ENCODE measurements at places on chromosomes 6 and 20.

DNA sequence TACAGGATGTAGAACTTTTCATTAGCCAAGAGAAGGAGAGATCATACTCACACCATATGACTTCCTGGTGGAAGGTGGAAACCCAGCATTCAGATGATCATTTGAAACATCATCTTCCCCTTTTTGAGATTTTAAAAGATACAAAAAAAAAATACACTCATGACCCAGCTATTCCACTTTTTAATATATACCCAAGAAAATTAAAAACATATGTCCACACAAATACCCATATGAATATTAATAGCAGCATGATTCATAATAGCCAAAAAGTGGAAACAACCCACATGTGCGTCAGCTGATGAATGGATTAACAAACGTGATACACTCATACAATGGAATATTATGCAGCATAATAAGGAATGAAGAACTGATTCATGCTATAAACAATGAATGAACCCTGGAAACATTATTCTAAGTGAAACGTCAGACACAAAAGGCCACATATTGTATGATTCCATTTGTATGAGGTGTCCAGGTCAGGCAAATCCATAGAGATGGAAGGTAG lies 130.0 kb upstream of the SGK1 start:
- peak; percentile 54 for DNase-seq

GRCh38 chr6:14542670-14543366 lies 425.2 kb downstream of the CD83 start:
- no peak for DNase-seq

DNA sequence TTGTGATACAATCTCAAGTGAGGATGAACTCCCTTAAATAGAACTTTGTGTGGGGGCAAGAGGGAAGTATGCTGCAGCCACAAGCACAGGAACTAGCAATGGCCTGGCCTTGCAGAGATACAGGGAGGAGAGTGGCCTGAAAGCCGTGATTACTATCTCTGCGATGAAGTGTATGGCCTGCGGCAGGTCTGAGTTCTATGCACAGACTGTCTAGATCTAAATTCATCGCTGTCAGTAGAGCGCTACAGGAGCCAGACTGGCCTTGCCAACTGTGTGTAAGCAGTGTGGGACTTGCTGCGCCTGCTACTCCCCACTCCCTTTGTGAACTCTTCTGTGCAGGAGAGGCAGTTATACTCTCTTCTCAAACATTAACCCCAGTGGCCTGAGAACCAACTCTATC lies 997.0 kb downstream of the GRIK2 start:
- DNase-seq, result no peak

DNA sequence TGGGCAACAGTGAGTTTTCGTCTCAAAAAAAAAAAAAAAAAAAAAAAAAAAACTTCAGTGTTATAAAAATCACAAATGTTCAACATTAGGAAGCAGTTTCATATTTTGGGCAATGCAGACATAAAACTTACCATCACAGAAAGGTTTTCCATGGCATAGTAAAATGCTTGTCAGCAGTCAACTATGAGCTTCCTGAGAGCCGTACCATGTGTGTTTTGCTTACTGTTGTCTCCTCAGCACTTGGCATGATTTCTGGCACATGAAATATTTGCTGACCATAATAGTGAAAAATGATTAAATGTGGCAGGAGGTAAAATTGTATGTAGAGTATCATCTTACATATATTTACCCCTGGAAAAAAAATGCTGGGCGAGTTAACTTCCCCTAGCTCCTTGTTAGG lies 237.5 kb upstream of the SLC35B3 start:
- DNase-seq, result no peak

DNA sequence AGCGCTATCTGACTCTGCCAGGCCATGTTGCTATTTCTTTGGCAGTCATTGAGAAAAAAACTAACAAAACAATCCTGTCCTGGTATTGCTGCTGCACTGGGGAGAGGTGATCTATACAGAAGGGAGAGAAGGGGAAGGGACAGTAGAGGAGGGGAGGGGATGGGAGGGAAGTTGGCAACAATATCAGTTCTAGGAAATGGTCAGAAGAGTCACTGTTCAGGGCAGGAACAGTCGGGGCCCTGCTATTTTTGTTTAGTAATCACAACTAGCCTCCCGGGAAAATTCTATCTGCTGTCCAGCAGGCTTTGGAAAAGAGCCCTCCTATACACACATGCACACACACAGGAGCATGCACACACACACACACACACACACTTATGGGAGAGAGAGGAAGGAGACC lies 142.3 kb upstream of the CARMIL1 start:
- peak; percentile 82 for DNase-seq

DNA sequence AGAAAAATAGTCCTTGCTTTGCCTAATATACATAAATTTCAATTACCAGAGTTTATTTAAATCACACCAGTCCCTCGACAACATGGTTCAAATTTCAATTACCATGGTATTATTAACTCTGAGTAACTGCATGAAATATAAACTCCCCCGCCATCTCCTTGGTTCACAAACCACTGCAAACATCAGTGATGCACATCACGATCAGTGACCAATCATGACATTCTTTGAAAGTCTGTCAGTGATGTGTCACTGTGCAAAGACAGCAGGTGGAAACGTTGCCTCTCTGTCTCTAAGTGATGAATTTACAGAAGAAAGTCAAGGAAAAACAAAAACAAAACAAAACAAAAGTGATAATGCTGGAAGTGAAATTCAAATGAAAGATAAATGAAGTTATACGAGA lies 86.7 kb downstream of the TASP1 start:
- no peak for DNase-seq

DNA sequence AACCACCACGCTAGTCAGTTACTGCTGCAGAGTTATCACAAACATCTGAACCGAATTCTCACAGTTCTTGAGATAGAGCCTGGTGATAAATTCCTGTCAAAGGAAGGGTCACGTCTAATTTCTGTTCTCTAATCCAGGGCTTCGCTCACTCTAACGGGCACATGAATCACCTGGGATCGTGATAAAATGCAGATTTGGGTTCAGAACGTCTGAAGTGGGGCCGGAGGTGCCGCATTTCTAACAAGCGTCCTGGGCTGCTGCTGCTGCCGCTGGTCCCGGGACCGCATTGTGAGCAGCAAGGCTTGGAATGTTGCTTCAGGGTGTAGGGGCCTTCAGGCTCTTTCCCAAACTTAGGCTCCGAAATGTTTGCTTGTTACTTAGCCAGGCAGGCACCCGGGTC lies 264.1 kb downstream of the CDC5L start:
- no peak for DNase-seq

DNA sequence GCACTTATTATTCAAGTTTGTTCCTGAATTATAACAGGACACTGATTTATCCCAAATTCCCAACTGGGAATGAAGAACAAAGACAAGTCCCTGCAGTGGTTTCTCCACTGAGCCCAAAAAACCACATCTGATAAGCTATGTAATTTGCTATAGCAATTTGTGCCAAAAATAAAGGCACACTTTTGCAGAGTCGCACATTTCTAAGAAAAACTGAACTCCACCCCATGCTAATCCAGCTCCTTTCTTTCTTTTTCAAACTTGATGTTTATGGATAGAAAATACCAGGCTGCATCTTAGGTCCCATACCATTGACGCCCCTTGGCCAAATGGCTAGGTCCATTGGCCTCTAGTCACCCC lies 170.2 kb upstream of the CITED2 start:
- no peak for DNase-seq

GRCh38 chr6:19337101-19337500 lies 500.1 kb upstream of the ID4 start:
- no peak for DNase-seq

GRCh38 chr20:31740208-31740607 lies 1.1 kb downstream of the TPX2 start:
- no peak for DNase-seq

DNA sequence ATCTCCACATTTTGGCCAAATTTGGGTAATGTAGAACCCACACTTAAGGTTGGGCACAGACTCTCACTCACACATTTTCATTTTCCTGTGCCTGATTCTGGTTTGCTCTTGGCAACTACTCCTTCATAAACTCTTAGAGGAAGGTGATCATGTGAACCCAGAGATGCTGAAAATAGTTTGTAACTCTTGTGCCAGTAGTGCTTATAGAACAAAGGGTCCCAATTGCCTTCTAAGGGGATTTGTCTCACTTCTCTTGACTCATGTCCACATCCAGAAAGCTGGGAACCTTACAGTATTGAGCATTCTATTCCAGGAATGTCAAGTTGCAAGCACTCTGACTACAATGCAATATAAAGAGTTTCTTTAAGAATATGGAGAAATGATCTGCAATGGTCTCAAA lies 62.0 kb upstream of the TASP1 start:
- no peak for DNase-seq

- peak; percentile 54 for DNase-seq
Observed at GRCh38 chr6:131382631-131383030, 190.4 kb upstream of the ARG1 start.

GRCh38 chr6:161755080-161755479 lies 481.2 kb upstream of the AGPAT4 start:
- no peak for DNase-seq

DNA sequence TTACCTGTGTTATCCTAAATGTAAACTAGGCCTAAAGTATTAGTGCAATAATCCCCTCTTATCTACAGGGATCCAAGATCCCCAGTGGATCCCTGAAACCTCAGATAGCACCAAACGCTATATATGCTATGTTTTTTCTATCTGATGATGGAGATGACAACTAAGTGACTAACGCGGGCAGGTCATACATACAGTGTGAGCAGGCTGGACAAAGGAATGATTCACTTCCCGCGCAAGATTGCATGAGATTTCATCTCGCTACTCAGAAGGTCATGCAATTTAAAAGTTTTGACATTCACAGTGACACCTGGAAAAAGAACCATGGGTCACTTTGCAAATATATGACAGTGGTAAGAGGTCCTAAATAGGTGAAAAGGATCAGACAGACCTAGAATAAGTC lies 875.9 kb downstream of the HACE1 start:
- DNase-seq, result no peak

DNA sequence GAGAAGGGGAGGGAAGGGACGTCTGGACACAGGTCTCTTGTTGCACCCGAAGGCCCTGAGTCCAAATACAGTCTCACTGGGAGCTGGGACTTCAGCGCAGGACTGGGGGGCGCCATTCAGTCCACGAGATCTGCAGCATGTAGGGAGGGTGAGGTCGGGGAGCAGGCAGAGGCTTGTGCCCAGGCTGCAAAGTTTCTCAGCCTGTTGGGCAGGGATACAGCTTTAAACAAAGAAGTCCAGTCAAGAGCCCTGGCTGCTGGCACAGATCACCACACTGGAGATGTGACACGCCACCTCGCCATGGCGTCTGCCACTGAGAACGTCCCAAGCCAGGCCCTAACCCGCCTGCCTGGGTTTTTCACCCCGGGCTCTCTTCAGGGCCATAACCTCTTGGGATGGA lies 256.6 kb downstream of the DLL1 start:
- no peak for DNase-seq

- no peak for DNase-seq
Observed at GRCh38 chr6:47292944-47293343, 16.8 kb downstream of the TNFRSF21 start.

- DNase-seq, result no peak
Observed at GRCh38 chr6:38573801-38574395, 65.8 kb downstream of the BTBD9 start.

GRCh38 chr6:163999475-164000125 lies 585.1 kb downstream of the QKI start:
- DNase-seq, result peak; percentile 17

DNA sequence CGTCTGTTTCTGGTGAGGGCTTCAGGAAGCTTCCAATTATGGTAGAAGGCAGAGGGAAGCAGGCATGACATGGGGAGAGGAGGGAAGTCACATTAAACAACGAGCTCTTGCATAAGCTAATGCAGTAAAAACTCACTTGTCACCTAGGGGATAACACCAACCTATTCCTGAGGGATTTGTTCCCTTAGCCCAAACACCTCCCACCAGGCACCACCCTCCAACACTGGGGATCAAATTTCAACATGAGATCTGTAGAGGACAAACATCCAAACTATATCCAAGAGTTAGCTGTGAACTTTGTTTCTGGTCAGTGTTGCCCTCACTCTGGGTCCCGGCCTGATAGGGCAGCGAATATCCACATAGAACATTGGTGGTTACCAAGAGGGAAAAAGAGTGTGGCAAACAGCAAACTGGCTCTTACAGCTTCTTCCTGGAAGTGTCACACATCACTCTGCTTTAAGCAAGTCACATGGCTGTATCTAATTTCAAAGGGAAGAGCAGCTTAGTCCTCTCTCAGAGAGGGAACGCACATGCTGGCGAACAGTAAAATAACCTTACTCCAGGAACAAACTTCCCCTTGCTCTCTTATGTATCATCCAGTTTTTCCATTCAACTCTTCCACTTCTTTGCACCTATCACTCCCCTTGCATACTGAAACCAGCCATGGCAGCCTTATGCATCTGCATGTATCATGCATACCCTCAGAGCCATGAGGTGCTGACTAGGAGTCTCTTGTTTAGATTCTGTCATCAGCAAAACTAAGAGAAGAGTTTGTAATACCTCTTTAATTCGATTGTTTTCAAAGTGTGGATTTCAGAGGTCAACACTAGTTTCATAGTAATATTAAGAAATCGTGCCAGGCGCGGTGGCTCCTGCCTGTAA lies 4.8 kb upstream of the MOCS1 start:
- no peak for DNase-seq

DNA sequence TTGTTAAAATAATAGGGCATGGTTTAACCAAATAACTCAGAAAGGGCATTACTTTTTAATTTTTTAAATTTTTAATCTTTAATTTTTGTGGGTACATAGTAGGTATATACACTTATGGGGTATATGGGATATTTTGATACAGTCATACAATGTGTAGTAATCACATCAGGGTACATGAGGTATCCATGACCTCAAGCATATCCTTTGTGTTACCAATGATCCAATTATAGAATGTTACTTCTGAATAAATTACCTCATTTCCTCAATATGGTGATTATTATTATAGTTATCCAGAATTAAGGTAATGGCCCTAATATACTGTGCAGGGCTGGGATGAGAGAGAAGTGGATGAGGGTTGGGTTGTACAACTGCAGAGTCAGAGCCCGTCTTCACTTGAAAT lies 45.1 kb upstream of the TMEM30A start:
- no peak for DNase-seq

GRCh38 chr20:4780245-4780644 lies 58.5 kb downstream of the PRND start:
- no peak for DNase-seq

- DNase-seq, result no peak
Observed at GRCh38 chr6:33622456-33623431, 1.6 kb downstream of the ITPR3 start.

DNA sequence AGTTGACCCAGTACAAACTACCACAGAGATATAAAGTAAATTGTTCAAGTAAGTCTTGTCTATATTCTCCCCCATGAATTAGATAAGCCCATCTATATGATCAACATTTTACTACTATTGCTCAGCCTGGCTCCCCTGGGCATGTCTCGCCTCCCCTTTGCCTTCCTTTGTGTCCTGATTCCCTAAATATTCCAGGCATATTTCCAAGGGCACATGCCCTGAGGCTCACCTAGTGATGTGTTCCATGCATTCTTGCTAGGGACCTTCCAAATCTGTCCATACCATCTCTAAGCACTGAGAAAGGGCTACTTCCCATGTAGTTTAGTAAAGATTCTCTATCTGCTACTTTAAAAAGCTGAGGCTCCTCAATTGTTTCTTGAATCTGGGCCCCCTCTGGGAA lies 309.5 kb upstream of the PRND start:
- no peak for DNase-seq

GRCh38 chr6:111585974-111586315 lies 19.7 kb downstream of the TRAF3IP2 start:
- DNase-seq, result no peak

GRCh38 chr20:20525214-20525613 lies 157.3 kb downstream of the INSM1 start:
- no peak for DNase-seq

- peak; percentile 53 for DNase-seq
Observed at GRCh38 chr6:133132466-133132971, 108.6 kb upstream of the EYA4 start.
